ENCODE measurements at places on chromosomes 6 and 20.

- no peak for DNase-seq
Observed at GRCh38 chr6:28531479-28532128, 5.9 kb downstream of the GPX5 start.

DNA sequence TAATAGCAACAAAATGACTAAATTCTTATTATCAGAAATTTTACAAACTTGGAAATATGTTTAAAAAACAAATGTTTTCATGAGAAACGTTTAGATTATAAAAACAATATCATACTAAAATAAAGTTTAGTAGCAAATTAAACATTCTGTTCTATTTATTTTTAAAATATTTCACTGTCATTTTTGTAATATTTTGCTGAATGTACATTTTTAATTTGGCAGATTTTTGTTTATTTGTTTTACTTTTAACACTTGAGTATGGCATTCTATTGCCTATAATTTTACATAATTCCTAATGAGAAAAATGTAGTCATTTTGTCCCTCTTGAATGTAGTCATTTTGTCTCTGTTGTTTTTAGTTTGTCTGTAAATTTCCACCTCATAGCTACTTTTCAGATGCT lies 1400.2 kb downstream of the GRIK2 start:
- no peak for DNase-seq

GRCh38 chr6:167872538-167873210 lies 46.0 kb downstream of the AFDN start:
- DNase-seq, result no peak

DNA sequence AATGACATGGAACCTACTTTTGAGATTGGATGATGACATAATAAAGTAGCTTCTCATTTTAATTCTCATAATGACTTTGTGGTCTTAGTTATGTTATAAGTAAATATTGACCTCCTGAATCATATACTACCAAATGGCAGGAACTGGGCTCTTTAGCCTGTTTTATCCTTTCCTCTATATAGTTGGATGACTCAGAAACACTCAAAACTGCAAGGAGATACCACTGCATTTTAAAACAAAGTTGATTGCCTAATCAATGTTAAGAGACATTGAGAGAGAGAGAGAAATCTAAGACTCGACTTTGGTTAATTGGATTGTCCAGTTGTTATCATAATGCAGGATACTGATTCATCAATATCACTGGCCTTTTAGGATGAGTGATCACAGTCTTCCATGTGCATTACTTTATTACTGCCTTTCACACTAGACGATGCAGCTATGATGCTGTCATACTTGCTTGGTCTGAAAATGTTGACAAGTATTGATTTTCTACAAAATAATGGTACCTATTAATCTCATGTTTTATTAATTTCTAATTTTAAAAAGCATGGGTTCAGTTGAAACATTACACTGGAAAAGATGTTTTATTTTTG lies 320.0 kb downstream of the NKAIN2 start:
- DNase-seq, result no peak

DNA sequence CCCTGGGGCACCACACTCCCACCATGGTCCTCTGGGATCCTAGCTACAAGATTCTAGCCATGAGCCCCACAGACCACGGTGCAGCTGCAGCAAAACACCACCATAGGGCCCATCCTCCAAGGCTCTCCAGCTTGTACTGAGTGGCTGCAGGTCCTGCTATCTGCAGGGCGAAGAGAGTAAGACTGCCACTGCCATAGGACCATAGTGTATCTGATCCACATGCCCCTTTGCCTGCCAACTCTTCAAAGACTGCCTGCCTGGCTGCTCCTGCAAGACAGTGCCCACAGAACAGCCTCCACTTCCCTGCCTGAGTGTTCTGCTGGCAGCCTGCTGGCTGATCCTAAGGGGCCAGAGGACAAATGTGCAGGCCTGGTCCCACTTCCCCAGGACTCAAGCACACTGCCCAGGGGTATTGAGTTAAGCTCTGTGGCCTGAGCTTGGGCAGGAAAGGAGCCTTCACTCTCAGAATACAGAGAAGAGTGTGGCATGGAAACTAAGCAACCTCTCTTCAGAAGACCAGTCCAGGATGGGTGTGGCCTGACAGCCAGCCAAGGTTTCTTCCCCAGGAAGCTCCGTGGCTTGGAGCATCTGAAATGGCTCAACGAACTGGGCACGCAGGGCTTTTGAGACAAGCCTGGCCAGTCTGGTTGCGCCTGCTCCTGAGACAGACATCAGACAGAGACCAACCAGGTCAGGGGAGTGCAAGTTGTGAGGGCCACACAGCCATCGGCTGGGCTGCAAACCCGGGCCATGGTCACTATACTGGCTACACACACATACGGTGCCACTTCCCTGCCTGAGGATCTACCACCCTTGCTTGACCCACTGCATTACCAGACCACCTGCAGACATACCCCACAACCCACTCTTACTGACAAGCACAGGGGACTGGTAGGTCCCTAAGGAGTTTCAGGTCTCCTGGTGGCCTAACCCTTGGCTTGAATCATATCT lies 54.5 kb downstream of the RNGTT start:
- DNase-seq, result no peak

DNA sequence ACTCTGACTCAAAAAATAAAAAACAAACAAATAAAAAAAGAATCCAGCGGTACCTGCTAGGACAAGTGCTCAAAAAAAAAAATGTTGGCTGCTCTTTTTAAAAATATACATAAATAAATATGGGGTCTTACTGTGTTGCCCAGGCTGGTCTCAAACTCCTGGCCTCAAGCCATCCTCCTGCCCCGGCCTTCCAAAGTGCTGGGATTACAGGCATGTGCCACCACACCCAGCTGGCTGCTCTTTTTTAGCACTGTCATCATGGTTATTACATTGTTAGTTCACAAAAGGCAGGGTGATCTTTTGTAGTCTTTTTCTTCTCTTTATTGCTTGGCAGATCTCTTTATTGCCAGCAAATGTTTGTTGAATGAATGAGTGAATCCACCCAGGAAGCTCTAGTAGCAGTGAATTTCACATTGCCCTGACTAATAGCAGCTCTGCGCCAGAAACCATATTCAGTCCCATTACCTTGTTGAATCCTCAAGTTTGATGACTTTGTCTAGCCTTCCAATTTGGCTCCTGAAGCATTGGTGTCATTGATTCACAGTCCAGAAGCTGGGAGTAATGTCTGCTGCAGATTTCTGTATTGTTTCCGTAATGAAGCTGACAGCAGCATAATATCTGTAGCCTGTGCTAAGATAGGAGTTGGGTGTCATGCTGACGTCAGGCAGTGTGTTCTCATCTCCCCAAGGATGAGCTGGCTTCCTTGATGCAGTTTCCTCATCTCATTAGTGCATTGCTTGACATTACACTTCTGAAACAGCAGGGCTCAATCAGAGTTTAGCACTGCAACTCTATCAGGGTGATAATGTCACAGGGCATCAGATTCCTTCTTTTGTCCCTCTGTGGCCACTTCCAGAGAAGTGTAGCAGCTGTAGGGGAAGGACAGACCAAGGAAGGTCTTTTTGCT lies 84.9 kb upstream of the TGM3 start:
- no peak for DNase-seq

- DNase-seq, result no peak
Observed at GRCh38 chr20:53811577-53811976, 217.9 kb upstream of the ZNF217 start.

DNA sequence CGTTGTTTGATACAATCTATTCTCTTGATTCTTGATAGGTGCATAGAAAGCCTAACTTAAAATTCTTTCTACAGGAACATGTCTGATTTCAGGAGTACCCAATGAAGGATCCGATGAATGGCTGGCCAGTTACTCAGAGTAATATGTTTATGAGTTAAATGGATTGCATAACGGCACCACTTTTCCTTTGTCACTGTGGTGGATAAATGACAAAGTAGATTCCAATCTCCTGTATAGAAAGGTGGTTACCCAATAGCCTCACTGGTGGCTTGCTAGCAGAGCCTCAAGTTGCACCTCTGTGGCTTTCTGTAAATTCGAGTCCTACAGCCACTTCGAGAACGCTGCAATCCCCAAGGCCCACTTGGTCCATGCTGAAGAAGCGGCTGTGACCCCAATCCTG lies 28.4 kb downstream of the LHFPL5 start:
- no peak for DNase-seq

GRCh38 chr6:29552512-29553051 lies 7.0 kb downstream of the UBD start:
- DNase-seq, result no peak

DNA sequence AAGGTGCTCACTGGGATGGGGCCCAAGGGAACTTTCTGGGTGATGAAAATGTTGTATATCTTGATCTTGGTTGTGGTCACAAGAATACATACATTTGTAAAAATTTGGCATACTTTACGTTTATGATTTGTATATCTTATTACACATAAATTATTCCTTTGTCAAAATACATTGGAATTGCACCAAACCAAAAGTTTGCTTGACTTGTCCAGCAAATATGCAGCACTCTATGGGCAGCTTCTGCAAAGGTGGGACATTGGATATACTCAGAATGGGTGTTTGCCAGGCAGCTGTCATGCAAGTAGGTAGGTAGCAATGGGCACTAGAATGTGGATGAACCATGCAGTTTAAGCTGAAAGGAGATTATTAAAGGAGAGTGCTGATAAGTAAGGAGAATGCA lies 78.0 kb downstream of the LAMP5 start:
- DNase-seq, result no peak

- no peak for DNase-seq
Observed at GRCh38 chr20:39861381-39861780, 827.7 kb downstream of the MAFB start.

DNA sequence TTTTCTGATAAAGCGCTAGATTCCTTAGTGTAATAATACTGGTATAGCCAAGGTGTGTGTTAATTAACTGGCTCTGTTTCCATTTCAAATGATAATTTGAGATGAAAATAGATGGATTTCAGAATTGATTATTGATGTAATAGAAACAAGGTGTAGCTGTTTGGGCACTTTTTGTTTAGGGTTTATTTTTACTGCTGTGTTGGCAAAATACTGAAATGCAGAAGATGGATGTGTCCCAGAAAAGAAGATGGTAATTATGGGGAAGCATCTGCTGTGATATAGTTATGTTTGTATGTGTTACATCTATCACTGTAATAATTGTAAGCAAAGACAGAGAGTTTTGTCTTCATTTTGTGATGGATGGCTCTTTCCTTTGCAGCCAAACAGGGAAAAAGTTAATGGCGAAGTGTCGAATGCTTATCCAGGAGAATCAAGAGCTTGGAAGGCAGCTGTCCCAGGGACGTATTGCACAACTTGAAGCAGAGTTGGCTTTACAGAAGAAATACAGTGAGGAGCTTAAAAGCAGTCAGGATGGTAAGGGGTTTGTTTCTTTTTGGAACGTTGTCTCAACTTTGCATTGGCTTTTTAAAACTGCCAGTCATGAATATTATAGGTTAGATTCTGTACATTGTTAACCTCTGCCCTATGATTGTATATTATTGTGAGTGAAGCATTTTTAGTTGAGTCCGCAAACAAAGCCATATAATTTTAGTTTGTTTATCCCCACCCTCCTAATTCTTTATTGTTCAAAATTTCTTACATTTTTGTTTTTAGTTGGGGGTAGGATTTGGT lies 8.6 kb upstream of the ACAT2 start:
- DNase-seq, result no peak

GRCh38 chr6:47681201-47681990 lies 17.0 kb upstream of the ADGRF4 start:
- no peak for DNase-seq

GRCh38 chr20:17771206-17772004 lies 71.6 kb downstream of the BANF2 start:
- DNase-seq, result no peak

GRCh38 chr6:83042467-83043053 lies 23.1 kb downstream of the UBE3D start:
- no peak for DNase-seq

DNA sequence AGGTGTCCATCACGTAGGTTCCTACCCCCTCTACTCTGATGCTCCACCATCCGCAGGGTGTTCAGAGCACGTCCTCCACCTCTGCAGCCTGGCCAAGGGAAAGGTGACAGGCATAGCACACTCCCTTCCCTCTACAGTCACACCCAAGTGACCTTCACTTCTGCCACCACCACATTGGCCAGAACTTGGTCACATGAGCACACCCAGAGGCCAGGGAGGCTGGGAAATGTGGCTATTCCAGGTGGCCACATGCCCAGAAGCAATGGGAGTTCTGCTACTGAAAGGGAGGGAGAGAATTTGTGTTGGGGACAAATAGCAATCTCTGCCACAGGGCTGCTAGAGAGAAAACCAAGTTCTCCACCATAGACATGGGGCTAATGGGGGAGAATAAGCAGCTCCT lies 180.3 kb downstream of the NFATC2 start:
- no peak for DNase-seq

DNA sequence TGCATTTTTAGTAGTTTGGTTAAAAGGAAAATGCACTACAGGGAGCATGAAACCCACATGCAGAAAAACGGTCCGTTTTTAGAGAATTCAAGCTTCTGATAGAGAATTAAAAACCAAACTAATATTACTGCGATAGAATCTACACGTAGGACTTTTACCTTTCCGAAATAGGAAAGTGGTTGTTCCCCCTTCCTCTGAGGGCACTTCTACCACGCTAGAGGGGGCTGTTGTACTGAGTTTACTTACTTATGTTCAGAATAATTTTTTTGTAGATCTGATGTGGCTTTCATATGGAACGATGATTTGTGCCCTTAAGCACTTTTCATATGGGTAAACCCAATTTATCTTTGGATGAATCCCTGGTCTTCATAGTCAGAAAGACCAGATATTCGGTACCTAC lies 264.3 kb upstream of the PLN start:
- peak; percentile 12 for DNase-seq

DNA sequence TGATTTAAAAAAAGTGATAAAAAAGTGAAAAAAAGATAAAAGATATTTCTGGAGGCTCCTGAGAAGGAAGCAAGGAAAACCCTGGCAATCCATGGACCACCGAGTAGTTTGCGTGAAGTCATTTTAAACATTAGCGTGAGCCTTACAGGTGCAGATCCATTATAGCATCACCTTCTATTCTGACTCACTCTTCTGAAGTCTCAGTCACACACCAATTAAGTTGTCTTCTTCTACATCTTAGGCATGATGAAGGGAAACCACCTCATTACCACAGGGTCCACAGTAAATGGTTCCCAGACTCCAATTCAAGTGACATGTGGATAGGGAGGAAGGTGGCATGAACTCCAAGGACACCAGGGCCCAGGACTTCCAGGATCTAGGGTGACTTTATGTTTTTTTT lies 99.1 kb downstream of the GJA10 start:
- DNase-seq, result no peak

DNA sequence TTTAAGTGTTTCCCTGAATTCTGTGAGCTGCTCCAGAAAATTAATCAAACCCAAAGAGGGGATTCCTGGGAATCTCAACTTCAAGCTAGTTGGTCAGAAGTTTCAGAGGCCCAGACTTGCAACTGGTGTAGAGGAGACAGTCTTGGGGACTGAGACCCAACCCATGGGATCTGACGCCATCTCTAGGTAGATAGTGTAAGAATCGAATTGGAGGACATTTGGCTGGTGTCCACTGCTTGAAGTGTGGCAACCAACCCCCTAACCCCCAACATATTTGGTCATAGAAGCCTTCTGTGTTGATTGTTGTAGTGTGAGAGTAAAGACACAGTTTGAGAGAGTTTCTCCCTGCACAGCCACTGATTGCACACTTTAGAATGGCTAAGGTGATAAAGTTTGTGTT lies 103.5 kb upstream of the CARMIL1 start:
- DNase-seq, result no peak

GRCh38 chr20:38828514-38829295 lies 23.2 kb downstream of the PPP1R16B start:
- DNase-seq, result no peak

Data from stimulated activated CD4-positive, alpha-beta T cell treated with anti-CD3 and anti-CD28 coated beads, Interleukin-1b, Interleukin-23, amount 100 ng/mL, for 24 hours (primary cell).